Kidney (tissue), 22 donors: ENCODE measurements at places on chromosomes 6 and 20.

- no peak for DNase-seq
These were observed 30.3 kb upstream of the TMEM217 start for GRCh38 chr6:37288247-37288646.

GRCh38 chr6:159064477-159064876, 19.7 kb upstream of the TAGAP start:
- DNase-seq = no peak

GRCh38 chr6:109872968-109873545, 105.1 kb upstream of the GPR6 start:
- DNase-seq = no peak

GRCh38 chr20:52972190-52972937, at the start of gene TSHZ2:
Gene TSHZ2, plus strand, starts transcription at chr20:52972358. Its CDS starts 936 bp downstream, at chr20:52973294.
- peak; percentile 82 for DNase-seq

- no peak for DNase-seq
These were observed 34.9 kb upstream of the HECA start for GRCh38 chr6:139099984-139100383.

GRCh38 chr6:53854843-53855567, 60.2 kb downstream of the LRRC1 start:
- no peak for DNase-seq

DNA sequence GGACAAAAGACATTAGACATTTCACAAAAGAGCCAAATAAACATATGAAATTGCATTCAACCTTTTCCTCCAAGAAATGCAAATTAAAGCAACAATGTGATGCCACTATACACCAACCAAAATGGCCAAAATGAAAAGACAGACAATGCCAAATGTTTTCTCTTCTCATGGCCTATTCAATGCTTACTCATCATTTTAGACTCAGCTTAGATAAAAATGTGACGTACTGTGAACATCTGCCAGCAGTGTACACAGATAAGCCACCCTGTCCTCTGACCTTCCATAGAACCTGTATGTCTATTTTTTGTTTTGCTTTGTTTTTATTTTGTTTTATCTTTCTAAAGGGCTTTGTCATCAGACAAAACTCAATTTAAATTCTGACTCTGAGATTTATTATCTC, 385.2 kb downstream of the FRK start:
- no peak for DNase-seq

DNA sequence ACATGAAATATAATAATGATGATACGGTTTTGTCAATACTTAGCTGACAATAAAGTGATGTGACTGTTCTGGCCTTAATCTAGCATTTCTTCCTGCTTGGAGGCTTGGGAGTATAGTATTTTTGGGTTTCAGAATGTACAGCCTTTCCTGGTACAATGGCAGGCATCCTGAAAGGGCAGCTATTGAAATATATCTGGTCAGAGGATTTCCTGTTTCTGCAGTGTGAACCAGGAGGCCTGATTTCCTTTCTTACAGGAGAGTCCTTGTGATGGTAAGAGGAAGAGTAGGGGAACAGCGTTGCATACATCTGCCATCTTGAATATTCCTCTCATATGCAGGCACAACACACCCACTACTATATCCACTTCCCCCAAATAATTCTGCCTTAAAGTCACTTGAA, 93.7 kb downstream of the MYO6 start:
- no peak for DNase-seq

DNA sequence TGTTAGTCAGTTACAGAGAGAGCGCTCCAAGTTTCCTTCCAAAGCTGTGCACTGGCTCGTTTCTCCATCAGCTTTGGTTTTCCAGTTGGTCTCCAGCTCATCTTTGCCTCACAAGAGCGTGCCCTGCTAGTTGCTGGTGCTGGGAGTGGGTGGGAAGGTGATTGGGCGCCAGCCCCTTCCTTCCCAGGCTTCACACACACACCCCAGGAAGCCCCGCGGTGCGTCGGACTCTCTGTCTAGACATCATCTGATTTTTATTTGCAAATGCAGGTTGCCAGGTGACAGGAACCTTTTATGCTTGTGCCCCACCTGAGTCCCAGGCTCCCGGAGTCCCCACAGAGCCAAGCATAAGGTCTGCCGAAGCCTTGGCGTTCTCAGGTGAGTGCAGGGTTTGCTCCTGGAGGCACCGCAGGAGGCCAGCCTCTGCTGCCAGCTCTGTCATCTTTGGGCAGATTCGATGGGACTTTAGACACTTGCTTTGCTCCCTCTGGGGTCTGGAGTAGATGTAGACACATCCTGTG, 7.1 kb downstream of the IRF4 start:
- DNase-seq = peak; percentile 37

DNA sequence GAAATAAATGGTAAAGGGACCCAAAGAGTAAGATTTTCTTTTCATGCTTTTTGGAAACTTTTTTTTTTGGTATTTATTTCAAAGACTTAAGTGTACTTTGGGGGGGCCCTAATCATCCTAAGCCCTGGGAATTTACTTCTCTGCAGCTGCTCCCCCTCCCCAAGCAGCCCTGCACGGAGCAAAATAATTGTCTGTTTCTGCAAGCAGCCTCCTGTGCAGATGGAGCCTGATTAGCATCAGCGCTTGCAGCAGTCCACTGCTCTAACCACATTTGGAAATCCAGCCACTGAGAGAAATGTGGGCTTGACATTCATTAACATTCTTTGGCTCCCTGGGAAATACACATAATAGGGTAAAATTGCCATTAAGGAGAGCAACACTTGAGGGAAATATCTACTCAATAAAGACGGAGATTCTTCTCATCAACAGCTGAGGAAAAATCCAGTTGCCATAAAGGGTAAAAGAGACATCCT, 309.2 kb upstream of the MAP3K7 start:
- no peak for DNase-seq

DNA sequence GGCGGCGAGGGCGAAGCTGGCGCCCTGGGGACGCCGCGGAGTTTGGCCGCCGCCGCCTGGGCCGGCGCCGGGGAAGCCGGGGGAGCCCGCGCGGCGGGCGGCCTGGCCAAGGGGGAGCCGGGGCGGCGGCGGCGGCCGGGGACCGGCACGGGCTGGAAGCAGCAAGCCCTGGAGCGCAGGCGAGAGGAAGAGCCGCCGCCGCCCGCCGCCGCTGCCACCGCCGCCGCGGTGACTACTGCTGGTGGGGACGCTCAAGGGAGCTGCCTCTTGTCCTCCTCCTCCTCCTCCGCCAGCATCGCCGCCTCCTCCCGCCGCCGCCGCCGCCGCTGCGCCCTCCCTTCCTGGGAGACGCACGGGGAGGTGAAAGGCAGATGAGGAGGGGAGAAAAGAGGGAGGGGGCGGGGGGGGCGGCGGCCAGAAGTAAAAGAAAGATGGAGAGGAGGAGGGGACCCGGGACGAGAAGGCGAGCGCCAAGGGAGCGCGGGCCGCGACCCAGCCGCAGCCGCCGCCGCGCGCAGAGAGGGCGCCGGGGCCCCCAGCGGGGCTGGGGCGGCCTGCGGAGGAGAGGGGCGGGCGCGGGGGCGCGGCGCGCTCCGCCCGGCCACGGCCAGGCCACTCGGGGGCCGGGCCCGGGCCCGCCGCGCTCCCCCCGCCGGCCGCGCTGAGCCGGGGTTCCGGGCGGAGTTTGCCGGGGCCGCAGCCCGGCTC, 846 bp downstream of the PDE10A start:
- peak; percentile 82 for DNase-seq

DNA sequence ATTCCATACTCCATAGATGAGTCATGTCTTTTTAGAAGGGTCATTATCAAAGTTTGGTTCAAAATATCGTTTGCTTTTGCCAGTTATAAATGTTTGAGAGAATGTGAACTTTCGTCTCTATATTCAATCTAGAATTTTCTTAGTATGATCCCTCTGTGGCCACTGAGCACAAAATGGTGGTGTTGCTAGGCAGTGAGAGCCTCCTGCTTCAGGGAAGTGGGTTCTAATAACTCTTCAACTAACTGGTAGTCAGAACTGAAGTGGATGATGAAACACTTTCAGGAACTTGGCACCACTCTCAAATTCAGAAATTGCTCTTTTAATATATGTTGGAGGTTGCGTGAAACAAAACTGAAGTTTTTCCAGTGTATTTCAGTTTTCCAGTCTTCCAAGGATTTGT, 125.0 kb upstream of the DOK5 start:
- no peak for DNase-seq

DNA sequence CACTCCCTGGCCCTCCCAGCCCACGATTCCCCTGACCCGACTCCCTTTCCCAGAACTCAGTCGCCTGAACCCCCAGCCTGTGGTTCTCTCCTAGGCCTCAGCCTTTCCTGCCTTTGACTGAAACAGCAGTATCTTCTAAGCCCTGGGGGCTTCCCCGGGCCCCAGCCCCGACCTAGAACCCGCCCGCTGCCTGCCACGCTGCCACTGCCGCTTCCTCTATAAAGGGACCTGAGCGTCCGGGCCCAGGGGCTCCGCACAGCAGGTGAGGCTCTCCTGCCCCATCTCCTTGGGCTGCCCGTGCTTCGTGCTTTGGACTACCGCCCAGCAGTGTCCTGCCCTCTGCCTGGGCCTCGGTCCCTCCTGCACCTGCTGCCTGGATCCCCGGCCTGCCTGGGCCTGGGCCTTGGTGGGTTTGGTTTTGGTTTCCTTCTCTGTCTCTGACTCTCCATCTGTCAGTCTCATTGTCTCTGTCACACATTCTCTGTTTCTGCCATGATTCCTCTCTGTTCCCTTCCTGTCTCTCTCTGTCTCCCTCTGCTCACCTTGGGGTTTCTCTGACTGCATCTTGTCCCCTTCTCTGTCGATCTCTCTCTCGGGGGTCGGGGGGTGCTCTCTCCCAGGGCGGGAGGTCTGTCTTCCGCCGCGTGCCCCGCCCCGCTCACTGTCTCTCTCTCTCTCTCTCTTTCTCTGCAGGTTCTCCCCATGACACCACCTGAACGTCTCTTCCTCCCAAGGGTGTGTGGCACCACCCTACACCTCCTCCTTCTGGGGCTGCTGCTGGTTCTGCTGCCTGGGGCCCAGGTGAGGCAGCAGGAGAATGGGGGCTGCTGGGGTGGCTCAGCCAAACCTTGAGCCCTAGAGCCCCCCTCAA, at the start of gene LTA:
TSS of gene LTA (plus strand) at position 249 of the 871 bp plus-strand sequence. CDS start at position 703, 454 bp downstream.
- no peak for DNase-seq

- DNase-seq = no peak
These were observed 22.9 kb downstream of the TOX2 start for GRCh38 chr20:43937591-43937990.

GRCh38 chr6:128605961-128606360, 85.6 kb upstream of the PTPRK start:
- DNase-seq = no peak

DNA sequence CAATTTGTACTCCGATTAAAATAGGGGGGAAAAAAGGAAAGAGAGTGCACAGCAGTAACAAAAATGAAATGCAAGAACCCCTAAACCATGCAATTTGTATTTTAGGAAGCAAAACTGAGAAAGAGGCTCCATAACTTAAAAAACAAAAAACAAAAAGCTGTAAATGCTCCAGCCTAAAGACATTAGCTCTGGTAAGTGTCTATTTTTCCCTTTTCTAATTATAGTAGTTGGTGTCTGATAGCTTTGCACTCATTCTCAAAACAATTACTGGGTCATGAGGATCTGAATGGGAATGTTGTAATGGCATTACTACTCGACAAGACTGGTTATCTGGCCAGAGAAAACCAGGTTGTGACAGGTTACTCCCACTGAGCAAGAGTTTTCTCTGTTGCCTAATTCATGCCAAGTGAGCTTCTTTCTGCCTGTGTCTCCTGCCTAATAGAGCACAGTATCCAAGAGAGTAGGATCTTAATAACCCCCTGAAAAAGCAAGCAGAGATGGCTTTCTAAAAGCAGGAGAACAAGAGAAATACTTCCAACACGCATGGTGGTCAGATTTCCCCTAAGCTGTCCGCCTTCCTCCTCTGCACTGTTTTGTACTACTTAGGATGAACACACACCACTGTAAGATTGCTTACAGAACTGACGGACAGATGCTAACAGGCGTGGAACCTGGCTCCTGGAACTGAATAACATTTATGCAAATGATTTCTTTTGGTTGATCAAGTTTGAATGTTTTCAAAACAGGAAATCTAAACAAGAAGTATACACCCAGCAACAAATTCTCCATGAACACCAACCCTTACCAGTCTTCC, 86.4 kb downstream of the FKBP5 start:
- DNase-seq = no peak

GRCh38 chr20:32585586-32586127, 524 bp upstream of the NOL4L start:
- no peak for DNase-seq

DNA sequence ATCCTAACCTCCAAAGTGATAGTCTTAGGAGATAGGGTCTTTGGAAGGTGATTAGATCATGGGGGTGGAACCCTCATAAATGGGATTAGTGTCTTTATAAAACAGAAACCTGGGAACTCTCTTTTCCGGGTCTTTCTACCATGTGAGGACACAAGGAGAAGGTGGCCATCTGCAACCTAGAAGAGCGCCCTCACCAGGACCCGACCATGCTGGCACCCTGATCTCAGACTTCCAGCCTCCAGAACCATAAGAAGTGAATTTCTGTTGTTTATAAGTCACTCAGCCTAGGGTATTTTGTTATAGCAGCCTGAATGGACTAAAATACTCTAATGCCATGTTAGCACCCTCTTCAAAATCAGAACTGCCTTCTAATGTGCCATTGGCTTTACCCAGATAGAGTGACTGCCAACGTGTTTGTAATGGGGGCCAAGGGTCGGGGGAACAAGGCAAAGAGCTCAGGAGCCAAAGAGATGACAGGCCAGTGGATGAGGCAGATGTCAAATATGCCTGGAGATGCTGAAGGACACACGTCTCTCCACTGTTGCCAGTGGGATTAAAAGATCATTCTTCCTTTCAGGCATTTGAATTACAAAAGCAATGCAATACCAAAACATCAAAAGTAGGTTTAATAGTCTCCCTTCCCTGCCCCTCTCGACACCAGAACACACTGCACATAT, 21.0 kb downstream of the TUBB2B start:
- DNase-seq = no peak

GRCh38 chr6:52877168-52877567, 32.3 kb downstream of the GSTA3 start:
- DNase-seq = no peak

DNA sequence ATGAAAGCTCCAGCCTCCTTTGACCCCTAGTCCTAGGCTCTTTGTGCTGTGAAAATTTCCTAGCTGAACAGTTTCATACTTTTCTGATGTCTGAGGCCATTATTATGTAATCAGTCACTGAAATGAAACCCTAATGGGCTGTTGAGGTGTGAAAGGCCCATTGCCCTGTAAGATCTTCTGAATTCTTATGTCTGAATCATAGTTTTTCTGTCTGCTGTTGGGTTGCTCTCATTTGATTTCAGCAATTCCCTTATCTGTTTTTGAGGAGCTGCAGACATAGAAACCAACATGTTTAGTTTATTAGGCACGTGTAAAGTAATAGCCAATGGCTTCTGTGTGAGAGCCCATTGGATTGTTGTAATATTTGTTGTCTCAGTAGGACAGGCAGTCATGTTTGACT, 118.1 kb downstream of the EYA4 start:
- DNase-seq = no peak

- no peak for DNase-seq
These were observed 29.0 kb downstream of the CHMP4B start for GRCh38 chr20:33840160-33840559.

DNA sequence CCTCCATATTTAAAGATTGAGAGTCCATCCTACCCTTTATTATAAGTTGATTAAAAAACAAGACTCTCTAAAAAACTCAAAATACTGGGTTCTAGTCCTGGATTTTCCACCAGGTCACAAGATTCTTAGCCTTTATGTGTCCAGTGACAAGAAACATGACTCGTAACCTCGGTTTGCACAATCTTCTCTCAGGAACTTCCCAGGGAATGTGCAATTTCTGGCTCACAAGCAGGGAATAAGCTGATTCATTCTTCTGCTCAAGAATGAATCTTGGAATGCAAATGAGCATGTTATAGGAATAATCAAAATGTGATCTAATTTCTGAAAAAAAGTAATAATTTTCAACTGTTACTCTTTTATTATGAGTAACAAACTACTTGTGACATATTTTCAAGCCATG, 45.1 kb downstream of the OGFRL1 start:
- DNase-seq = no peak

GRCh38 chr6:105862936-105863607, 223.1 kb upstream of the PRDM1 start:
- no peak for DNase-seq
